NAMALWA (cell line): ENCODE measurements at places on chromosomes 1 and 21.
A peak's percentile ranks its signal among the peaks of the same experiment; 100 is the strongest.

DNA sequence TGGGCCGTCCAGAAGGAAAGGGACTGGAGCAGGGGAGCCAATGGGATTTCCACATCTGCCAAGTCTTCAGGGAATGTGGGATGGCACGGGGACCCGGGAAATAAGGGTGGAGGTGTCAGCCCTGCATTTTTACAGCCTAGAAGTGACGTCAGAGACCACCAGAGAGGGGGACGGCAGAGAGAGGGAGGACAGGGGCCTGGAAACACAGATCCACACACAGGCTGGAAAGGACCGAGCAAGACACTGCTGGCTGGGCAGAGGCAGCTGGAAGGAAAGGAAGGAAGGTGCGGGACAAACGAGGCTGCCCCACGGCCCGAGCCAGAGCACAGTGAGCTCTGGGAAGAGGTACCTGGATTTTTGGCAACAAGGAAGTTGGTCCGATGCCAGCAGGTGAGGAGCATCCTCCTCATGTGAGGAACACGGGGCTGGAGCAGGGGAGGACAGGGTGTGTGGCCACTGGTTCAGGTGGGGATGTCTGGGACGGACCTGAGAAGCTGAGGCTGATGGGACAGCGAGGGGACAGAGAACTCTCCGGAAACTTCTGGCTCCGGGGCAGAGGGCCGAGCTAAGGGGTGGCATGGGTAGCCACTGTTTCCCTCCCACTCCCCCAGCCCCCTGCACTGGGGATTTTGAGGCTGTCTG lies 138.3 kb downstream of the PGBD5 start:
- DNase-seq, result no peak

- DNase-seq, result peak; percentile 25
These were observed 996 bp upstream of the MGST3 start for GRCh38 chr1:165629848-165630628.

DNA sequence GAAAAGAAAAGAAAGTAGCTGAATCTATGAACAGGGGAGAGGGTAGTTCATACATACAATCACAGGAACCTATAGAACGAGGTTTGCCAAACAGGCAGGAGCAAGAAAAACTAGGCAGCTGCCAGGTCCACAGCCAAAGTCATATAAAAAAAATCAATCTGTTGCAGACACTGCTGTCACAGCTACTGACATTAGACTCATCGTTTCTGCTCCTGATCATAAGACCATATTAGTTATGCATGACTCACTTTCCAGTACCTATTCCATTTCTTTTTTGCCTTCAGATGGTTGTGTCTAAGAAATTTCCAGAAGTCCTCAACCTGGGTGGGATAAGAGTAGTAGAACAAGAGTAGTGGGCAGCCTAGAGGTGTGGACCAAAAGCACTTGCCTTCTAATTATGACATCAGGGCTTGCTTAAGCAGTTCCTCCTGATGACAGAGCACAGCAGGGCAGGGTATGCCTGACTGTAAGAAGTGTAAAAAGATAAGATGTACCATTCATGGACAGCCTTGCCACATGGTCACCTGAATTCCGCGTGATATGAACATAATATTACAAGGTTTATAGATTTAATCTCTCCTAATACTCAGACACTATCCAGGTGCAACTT lies 323.2 kb upstream of the SGIP1 start:
- no peak for DNase-seq

DNA sequence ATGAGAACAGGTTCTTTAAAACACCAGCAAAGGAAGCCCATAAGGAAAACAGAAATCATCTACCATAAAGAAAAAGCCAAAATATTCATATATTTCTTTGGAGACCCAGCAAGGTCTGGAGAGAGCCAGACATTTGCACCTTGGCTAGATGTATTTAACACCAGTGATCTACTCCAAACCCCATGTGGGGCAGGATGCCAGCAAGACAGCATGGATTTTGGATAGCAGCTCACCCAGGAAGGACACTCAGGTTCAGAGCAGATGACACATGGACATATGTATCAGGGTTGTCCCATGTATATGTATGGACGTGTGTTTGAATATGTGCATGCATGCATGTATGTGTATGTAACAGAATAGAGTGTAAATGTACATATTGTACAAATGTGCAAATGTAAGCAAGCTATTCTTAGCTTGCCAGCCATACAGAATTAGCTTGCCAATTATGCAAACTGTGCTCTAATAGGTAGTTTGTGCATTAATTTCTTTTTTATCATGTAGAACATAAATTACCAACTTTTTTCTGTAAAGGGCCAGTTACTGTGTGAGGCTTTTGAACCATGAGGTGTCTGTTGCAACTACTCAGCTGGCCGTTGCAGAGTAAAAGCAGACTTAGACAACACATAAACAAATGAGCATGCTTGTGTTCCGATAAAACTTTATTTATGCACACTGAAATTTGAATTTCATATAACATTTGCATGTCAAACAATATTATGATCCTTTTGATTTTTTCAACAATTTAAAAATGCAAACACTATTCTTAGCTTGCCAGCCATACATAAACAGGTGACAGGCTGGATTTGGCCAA lies 73.5 kb upstream of the KAZN start:
- no peak for DNase-seq

GRCh38 chr1:237042526-237042891 lies 525 bp downstream of the RYR2 start:
- no peak for DNase-seq

DNA sequence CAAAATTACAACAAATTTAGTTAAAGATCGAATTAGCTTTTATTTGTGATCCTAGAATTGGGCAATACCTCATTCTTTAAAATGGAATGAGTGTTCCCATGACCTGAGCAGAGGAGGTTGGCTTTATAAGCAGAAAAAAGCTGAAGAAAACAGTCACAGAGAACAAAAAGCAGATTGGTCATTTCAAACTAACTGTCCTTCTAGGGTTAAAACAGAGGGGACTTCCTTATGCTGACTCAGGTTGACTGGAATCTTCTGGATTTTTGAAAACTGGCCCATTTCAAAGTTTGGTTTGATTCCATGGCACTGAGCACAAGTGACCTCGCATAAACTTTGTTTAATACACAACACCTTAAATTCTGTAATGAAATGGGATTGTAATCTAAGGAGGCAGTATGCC lies 17.6 kb downstream of the NFASC start:
- no peak for DNase-seq

DNA sequence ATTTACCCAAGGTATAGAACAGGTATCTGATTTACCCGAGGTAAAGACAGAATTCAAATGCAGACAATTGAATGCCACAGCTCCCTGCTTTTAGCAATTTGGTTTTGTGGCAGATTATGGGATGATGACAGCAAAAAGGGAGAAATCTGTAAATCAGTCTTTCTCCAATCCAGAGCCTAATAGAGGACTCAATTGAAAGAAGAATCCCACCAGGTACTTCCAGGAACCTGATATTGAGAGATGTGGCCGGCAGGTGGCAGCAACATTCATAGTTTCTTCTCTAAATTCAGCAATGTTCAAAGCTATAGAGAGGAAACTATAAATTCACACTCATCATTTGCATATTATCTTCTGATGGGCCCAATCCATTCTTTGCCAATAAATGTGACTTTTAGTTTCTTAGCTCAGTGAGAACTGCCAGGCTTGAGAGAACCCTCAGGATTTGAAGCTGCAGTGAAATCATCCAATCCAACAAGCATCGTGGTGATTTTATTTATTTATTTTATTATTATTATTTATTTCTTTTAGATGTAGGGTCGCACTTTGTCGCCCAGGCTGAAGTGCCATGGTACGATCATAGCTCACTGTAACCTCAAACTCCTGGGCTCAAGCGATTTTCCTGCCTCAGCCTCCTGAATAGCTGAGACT lies 9.8 kb upstream of the PHACTR4 start:
- peak; percentile 85 for DNase-seq

DNA sequence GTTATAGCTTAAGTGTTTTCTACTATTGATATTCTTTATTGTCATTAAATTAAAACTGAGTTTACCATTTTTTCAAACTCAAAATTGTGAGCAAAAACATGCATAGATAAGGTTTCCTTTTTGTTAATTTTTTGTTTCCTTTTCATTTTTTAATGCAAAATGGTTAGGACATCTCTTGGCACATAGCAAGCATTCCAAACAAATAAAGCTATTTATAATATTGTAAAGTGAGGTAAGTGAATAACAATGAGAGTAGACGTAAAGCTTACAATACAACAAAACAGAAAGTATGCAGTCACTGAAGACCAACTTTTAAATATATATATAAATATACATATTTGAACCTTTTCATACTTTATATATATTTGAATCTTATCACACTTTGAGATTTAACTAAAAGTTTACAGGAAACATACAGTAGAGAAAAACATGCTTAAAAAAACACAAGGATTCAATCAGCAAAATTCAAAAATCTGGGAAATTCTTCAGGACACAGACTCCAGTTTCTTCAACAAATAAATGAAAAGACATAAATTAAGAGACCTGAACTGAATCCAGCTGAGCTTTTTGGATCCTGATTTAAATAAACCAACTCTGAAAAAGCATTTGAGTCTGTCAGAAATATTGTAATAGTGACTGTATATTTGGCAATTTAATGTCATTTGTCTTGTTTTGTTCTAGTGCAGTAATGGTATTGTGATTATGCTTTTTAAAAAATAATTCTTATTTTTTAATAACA lies 67.5 kb upstream of the SAMSN1 start:
- DNase-seq, result no peak
